ENCODE measurements at places on chromosomes 7 and 10.

DNA sequence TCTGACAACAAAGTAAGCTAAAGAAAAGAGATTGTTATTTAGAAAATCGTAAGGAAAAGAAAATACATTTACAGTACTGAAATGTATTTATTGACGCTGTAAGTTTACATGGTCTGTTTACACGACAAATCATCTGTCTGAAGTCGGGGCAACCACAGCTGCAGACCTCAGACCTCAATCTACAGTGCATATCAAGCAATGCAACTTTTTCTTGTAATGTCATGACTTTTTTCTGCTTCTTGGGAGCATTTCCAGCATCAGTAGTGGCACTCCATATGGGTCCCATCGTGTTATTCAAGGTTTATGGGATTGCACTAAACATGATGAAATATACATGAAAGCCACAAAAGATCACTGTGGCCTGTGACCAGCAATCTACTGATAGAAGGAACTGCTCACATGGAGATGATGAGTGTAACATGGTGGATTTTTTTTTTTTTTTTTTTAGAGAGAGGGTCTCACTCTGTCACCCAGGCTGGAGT, 77.1 kb downstream of the MTPN start:
- no peak for DNase-seq

GRCh38 chr10:69508738-69509340, 57.6 kb downstream of the TSPAN15 start:
- no peak for DNase-seq

DNA sequence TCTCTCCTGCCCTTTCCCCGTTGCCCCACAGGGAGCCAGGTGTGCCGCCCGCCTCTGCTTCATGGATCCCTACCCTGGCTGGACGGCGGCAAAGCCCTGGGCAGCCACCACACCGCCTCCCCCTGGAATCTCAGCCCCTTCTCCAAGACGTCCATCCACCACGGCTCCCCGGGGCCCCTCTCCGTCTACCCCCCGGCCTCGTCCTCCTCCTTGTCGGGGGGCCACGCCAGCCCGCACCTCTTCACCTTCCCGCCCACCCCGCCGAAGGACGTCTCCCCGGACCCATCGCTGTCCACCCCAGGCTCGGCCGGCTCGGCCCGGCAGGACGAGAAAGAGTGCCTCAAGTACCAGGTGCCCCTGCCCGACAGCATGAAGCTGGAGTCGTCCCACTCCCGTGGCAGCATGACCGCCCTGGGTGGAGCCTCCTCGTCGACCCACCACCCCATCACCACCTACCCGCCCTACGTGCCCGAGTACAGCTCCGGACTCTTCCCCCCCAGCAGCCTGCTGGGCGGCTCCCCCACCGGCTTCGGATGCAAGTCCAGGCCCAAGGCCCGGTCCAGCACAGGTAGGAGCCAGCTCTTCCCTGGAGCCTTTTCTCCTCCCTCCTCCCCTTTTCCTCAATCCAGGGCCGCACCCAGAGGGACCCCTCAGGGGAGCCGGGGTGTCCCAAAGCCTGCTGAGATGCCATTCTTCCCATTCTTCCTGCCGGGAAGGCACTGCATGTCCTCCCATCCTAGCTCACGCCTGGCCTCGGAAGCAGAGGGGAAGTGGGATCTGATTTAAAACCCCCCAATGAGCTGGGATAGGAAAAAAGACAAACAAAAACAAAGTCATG, 4.0 kb downstream of the GATA3 start:
- no peak for DNase-seq

DNA sequence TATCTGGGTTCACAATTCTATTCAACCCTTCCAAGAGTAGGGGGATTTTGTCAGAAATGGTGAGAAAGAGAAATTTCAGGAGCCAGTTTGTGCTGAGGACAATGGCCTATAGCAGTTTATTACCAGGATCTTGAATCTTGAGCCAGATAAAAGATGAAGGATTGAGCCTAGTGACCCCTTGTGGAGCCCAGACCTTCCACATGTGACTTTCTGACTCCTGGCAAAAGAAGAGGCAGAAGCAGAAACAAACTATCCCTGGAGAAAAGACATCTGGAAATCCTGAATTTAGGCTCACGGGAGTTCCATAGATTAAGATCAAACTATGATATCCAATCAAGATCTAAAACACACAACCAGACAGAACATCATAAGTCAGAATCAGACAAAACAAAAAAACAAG, 60.9 kb upstream of the CHRM2 start:
- no peak for DNase-seq

- DNase-seq = no peak
These were observed 247.3 kb upstream of the PITRM1 start for GRCh38 chr10:3419719-3420495.

Measured in mesothelial cell of epicardium (in vitro differentiated cells).